ENCODE measurements at places on chromosomes 7 and 10. TPM values are rescaled to one million over a fixed set of nuclear protein-coding genes. Genes with fewer than 3 reads are reported as not detected.

The SPDYE1 gene
- total RNA-seq = not detected

The TMEM184A gene
- 59.7 TPM for total RNA-seq

The RBP3 gene
- total RNA-seq = not detected

The ZNF365 gene
- total RNA-seq = 0.56 TPM

The WNT8B gene
- not detected for total RNA-seq

The NEUROD6 gene
- not detected for total RNA-seq

The MNX1 gene
- 1.1 TPM for total RNA-seq

The ADCY1 gene
- total RNA-seq = 1.9 TPM

The FAM25C gene
- total RNA-seq = not detected

The FZD8 gene
- 1.7 TPM for total RNA-seq

The FAM25G gene
- total RNA-seq = not detected

The PSD gene
- total RNA-seq = 1.1 TPM

DNA sequence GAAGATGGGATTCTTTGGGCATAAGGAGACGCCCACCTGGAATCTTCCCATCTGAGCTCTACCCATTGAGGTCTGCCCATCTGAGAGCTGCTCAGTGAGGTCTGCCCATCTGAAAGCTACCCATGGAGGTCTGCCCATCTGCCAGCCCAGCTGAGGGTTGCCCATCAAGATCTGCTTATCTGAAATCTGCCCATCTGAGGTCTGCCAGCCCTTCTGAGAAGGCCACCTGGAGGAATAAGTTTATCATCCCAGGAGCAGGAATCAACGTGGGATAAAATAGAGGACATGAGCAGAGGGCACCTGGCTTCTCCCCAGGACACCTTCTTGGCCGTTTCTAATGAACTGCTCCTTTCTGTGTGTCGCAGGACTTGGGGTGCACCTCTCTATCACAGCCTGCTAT is 35.3 kb upstream of the PDZD8 start:
- DNase-seq = no peak

GRCh38 chr10:103280506-103280905 is 3.6 kb downstream of the INA start:
- no peak for DNase-seq

DNA sequence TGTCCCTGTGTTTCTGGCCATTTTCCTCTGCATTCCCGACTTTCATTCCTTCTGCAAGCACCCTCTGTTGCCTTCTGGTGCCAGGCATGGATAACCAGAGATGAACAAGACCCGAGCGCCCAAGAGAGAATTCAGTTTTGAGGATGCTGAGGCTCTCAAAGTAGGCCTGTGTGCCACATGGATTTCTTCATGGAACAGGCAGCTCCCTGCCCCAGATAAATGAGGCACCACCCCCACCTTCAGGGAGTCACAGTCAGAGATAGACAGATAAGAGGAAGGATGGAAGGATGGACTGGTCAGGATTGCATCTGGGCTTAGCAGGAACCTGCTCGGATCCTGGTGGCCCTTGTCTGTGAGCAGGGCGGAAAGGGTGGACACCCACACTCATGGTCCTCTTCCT is 49.4 kb downstream of the ADCYAP1R1 start:
- DNase-seq = no peak

DNA sequence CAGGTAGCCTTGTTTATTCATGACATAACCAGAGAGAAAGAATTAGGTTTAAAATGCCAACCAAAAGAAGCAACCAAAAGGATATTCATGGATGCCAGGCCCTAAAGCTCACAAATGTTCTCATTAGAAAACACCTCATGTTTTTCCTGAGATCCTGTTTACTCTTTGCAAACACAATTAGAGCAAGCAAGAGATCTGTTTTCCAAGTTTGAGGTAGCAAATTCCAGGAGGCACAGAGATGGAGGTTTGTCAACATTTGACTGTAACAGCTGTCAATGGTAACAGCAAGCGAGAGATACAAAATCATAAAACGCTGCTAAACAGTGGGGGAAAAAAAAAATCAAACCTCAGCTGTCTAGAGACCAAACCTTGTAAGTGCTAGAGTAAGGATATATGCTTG is 182.2 kb downstream of the PLXDC2 start:
- no peak for DNase-seq

DNA sequence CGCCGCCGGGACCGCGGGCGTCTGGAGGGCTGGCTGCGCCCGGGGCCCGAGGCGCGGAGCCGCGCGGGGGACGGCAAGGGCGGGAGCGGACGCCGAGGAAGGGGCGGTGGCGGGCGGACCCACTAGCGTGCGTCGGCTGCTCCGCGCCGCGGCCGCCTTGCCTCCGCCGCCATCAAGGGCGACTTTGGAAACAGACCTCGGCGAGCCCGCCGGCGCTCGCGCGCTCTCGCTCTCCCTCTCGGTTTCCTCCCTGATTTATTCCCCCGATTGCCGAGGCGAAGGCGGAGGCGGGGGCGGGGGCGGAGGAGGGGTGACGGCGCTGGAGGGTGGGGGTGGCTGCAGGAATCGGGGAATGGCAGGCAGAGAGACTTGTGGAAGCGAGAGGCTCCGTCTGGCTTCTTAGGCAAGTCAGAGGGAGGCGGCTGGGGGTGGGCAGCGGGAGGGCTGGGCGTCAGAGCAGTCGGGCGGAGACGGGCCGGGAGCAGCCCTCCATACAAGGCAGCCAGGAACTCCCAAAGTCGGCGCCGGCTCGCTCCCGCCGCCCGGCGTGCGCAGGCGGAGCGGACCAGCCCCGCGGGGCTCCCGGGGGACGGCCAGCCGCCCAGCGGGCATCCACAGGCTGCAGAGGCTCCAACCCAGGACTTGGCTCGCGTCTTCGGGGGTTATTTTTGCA is at the start of gene CACNA2D1:
Gene CACNA2D1, minus strand, starts transcription at position 231 of the 673 bp plus-strand sequence.
- DNase-seq = no peak

- no peak for DNase-seq
Observed at GRCh38 chr7:116978006-116978405, 24.7 kb downstream of the ST7 start.

DNA sequence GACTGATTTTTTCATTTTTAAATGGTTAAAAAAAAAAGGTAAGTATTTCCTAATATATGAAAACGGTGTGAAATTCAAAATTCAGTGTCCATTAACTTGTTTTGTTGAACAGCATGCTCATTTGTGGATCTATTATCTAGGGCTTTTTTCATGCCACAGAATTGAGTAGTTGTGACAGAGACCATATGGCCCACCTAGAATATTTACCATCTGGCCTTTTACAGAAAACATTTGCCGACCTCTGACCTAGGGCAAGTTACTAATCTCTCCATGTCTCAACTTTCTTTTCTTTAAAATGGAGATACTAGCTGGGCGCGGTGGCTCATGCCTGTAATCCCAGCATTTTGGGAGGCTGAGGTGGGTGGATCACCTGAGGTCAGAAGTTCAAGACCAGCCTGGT is 41.3 kb downstream of the GRK5 start:
- DNase-seq = no peak

- DNase-seq = no peak
Observed at GRCh38 chr10:116164291-116164690, 108.7 kb downstream of the GFRA1 start.

GRCh38 chr7:932651-932975 is 21.9 kb downstream of the ADAP1 start:
- no peak for DNase-seq

DNA sequence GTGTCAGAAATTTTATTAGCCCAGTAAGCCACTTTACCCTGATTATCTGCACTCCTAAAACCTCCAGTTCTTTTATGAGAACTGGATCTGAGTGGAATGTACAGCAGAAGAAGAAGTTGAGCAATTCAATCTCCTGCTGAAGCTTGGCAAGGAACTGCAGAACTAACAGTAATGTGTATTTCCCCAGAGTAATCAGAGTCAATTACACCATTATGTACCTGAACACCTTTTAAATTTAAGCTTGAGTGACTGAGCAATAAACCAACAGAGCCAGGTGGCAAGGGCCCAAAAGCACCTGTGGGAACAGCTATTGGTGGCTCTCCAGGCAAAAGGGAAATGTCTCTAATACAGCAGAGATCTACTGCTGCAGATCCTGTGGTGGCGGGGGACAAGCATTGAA is 40.1 kb upstream of the AKR1C2 start:
- DNase-seq = no peak

- no peak for DNase-seq
Observed at GRCh38 chr7:25408012-25408687, 179.9 kb upstream of the NPVF start.

DNA sequence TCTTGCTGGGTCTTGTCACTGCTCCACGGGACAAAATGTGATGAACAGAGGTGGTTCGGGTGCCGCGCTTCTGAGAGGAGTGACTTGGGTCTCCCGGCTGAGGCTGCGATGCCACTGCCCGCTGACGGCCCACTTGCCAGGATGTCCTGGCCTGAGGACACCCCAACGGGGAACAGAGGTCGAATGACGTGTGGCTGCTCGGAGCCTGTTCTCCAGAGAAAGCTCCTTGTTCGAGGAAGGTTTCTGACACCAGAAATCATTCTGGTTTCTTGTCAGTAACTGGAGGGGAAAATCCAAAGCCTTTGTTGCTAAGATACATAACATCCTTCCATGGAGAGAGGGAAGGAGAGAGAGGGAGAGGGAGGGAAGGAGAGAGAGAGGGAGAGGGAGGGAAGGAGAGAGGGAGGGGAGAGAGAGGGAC is 236.4 kb downstream of the WDR37 start:
- DNase-seq = no peak

DNA sequence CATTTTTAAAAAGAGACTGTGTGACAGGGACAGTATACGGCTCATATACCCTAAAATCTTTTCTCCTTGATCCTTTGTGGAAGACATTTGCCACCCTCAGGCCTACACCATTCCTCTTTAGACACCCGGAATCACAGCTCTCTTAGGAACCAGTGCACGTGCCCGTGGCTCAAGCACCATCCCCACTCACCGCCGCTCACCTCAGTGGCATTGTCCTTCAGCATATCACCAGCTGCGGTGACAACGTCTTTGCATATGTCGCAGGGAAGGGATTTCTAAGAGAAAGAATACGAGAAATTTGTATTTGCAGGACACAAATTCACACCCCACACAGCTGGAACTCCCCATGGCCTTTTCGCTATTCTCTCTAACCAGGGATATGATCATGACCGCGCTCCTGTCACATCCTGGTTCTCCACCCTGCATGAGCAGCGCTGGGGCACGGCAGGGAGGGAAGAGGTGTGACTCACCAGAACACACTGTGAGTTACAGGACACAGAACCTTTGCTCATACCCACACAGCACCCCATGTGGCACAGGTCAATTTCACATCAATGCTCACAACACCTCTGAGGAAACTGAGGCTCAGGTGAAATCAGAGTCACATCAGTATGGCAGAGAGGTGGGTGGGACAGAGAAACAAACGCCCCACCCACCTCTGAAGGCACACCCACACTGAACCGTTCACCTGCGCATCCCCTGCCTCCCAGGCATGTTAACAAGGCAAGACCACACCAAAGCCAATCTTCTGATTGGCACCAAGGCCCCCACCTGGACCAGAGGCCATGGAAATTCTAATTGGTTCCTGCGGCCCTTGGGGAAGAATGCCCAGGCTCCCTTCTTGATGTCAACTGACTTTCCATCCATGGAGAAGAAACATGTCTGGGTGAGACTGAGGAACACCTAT is 19.2 kb downstream of the PSAP start:
- DNase-seq = no peak

GRCh38 chr7:98997846-98998245 is 119.5 kb downstream of the TRRAP start:
- DNase-seq = no peak

- DNase-seq = no peak
Observed at GRCh38 chr7:95802270-95802669, 29.9 kb downstream of the DYNC1I1 start.

- DNase-seq = no peak
Observed at GRCh38 chr10:130749911-130750310, 561.6 kb downstream of the TCERG1L start.

DNA sequence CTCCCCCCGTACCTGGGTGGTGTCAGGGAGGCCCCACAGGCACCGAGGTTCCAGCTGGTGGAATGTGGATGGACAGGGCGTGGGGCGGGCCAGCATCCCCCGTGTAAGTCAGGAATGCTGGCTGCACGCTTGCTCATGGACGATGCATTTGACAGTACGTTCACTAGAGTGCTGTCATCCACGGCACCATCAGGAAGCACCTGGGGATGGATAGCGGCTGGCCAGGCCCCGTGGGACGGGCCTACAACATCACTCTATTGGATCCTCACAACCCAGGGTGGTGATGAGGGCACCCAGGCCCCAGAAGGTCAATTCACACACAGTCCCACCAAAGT is 63.6 kb downstream of the INSIG1 start:
- DNase-seq = no peak

GRCh38 chr10:63206997-63207811 is 74.1 kb downstream of the NRBF2 start:
- no peak for DNase-seq

Data from esophagus squamous epithelium (tissue), 5 donors.